LNCaP clone FGC (cell line): ENCODE measurements at places on chromosomes 7 and 10.
A peak's percentile ranks its signal among the peaks of the same experiment; 100 is the strongest.

DNA sequence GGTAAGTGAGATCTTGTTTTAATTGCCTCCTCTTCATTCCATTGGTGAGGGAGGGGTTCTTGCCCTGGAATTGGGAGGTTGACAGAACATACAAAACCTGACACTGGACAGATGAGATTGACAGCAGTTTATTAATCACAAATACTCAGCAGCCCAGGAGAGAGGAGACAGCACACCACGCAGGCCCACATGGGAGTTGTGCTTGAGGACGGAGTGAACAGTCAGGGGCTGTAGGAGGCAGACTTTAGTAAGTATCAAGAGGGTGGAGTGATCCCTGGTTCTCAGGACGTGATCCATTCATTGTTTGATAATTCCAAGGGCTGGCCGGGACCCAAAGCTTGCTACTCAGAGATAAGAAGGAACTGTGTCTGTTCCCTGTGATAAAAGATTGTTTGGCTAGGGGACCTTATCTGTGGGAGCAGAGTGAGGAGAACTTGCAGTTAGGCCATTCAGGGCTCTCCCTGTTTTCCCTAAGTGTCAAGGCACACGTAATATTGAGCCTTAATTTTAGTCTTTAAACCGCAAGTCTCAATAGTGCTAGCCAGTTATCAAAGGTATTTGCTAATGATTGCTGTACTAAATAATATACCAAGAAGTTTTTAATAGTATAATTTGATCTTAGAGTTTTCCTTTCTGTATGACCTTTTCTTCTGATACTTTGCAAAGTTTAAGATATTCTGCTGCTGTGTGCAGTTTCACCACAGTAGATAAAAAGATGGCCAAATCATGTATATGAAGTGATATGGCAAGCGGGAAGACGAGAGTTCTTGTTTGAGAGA, 14.5 kb downstream of the CAPZA2 start:
- peak; percentile 22 for DNase-seq

- no peak for DNase-seq
These were observed 215.8 kb downstream of the CHCHD3 start for GRCh38 chr7:132866144-132866531.

DNA sequence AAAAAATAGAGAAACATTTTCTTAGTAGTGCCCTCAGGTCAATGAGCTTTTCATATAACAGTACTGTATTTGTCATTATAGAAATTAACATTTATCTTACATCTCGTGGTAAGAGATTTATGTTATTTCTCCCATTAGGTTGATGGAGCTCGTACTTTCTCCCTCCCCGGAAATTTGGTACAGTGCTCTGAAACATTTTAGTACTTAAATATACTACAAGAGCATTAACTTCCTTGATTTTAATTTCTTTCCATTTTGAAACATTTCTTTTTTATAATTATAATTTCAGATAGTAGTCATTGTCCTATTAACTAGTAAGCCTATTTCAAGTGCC, 205.4 kb downstream of the MBL2 start:
- DNase-seq = no peak

DNA sequence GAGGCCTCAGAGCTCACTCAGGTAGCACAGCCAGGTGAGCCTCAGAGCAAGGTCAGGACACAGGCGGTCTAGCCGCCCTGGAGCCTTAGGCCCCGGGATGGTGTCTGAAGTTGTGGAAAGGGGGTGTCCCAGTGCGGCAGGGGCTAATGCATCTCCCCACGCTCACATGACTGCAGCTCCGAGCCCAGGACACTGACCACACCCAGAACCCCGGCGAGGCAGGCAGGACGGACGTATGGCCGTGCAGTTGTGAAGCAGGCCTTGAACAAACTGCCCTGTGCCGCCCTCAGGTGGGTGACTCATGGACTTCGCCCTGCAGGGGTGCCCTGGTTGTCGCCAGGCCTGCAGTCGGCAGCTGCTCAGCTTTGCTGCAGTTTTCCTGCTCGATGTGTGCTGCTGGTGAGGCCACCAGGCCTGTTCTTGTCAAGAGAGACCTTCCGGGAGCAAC, 5.0 kb upstream of the PRKAR1B start:
- no peak for DNase-seq

DNA sequence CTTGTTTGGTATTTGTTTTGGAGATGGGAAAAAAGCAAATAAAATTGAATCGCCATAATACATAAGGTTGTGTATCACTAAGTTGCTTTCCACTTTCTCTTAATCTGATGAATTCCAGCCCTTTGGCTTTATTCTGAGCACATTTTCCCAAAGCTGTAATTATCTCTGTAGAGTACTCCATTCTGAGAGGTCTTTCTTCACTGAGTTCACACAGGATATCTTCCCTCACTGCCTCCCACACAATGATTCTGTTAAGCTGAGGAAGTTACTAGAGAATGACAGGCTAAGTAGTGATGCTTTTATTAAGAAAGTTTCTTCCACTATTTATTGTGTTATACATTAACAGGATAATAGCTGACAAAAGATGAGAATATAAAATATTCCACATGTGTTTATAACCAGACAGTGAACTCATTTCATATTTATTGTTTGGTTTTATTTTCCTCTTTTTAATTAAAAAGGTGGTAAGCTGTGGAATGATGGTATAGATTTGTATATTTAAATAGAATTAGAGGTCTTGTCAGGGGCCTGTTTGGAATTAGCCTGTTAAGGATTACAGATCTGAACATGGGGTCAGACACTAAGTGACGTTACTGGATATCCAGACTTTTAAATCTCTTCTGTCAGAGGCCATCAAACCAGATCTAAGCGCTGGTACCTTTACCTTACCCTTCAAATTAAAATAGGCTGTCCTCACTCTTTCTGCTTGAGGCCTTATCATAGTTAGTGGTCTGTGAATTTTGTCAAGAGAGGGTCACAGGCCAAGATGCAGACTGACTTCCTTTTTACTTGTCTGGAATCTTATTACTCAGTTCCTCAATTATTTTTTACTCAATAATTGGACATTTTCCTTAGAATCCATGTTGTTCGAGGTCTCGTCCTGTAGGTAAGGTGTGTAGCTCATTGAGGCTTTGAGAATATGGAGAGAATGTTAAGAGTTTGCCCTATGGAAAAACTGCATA, 8.4 kb downstream of the PLXDC2 start:
- DNase-seq = no peak

GRCh38 chr7:141974831-141975230, 1.3 kb upstream of the TAS2R38 start:
- DNase-seq = no peak

- DNase-seq = no peak
These were observed 2.5 kb downstream of the TCF7L2 start for GRCh38 chr10:112952282-112953173.

DNA sequence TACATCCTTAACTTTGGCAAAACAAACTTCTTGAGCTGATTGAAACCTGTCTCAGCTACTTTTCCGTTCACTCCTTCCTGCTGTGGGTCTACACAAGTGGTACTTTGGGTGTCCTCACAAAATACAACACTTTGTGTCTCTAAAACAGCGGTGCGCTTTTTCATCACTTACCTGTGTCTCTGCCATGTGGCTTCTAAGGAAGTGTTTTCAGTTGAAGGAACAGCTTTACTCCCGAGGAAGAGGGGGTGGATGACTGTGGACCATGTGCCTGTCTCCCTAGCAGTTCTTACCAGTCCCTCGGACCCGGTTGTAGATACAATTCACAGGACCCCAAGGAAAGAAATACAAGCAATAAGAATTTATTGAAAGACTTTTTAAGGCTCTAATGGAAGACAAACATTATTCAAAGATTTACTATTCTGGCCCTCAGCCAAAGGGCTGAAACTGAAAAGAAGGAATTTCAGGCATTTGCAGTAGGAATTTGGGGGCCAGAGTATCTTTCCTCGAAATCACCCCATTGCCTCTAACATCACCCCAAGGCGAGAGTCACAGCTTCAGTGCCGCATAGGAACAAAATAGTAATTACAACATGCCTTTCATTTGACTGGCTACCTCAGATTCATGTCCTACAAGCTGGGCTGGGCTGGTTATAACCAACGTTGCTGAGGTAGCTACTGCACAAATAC, 246.3 kb downstream of the ACTR3B start:
- DNase-seq = no peak

DNA sequence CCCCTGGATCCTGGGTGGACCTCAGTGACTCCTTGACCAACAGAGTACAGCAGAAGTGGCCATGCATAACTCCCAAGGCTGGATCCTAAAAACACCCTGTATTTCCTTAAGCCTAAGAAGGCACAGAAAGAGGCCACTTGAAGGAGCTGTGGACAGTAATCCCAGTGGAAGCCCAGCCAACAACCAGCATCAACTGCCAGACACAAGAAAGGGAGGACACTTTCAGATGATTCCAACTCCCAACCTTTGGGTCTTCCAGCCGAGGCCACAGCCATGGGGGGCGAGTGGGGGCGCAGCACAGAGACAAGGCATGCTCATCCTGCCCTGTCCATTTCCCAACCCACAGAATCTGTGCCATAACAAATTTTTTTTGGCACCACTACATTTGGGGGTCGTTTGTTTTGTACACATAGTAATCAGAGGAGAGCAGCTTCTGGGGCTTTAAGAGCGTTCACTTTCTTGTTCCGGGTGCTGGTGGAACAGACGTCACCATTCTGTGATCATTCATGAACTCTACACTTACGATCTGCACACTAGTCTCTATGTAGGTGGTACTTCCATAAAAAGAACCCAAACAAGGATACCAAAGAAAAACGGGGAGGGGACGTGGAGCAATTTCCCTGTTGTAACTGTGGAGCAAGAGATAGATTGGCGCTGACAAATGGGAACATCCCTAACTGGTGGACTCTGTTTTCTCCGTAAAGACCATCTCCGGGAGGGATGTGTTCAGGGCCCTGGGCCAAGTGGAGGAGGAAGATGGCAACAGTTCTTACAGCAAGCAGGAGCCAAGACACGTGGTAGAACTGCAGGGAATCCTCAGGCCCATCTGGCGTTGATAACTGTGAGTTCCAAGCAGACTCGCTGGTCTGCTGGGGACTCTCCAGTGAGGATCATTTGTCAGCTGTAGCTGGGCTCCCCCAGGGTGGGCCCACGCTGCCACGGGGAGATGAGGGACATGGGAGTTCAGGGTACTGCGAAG, 6.0 kb upstream of the SLC29A3 start:
- DNase-seq = peak; percentile 11

- DNase-seq = no peak
These were observed 54.6 kb downstream of the TMEM178B start for GRCh38 chr7:141128506-141128905.

DNA sequence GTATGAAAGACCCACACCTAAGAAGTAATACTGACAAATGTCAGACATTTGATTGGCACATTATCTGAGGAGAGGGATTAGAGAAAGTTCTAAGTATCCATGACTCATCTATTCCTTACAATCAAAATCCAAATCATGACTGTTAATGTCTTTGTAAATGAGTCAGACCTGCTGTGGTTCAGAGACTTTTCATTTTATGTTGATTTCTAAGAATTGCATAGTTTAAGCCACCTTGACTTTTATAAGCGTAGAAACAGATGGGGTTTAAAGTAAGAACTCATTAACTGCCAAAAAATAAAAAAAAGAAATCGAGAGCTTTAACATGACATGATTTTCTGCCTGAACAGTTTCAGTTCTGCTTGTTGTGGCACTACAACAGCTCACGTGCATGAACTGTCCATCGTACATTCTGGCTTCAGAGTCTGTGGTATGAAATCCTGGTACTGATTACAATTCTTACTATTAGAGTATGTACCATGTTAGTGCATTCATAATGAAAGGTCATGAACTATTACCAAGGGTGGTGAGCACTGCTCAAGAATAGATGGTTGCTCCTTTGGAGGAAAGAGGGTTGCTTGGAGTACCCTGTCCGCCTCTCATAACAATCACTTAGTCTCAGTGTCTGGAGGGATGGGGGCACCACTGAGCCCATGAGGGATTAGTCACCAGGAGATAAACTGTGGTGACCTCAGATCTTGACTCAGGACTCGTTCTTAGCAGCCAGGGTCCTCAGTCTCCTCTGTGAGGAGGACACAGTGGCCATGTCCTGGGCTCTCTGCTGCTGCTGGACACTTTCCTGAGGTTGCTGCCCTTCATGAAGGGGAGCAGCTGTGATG, 42.2 kb downstream of the ACSM6 start:
- DNase-seq = no peak

GRCh38 chr10:117322260-117322659, 53.0 kb downstream of the PDZD8 start:
- DNase-seq = no peak

- DNase-seq = no peak
These were observed 55.8 kb upstream of the LANCL2 start for GRCh38 chr7:55309040-55309991.

DNA sequence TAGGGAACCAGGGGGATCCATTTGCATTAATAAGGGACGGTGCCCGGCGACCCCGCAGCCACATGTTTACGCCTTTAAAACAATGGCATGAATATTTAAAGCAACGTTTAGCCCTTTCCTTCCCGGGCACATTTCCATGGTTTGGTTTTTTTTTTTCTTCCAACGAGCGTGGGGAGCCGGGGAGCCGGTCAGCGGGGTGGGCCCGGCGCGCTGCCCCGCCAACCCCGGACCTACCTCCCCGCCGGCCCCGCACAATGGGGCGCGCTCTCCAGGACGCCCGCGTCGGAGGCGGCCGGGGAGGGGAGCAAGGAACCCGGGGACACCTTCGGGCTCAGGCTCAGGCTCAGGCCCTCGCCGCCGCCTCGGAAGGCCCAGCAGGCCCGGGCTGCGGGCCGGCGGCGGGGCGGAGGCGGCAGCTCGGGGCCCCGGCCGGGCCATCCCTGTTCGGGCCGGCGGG, 1.0 kb downstream of the SEPHS1 start:
- DNase-seq = no peak

DNA sequence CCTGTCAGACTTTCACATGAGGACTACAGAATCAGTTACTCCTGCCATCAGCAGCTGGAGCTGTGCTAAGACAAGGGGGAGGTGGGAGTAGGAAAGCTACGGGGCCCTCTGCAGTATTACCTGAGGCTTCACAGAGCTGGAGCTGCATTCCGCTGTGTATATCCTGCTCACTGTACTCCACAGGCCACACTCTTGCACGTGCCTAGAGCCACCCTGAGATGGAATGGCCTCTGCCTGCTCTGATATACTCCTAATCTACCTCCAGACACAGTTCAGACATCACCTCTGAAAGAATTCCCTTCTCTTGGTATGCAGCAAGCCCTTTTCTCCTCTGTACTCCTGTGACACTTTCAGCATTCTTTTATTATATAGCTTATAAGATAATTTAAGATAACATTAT, 34.8 kb downstream of the TRDMT1 start:
- no peak for DNase-seq

GRCh38 chr10:129233351-129234148, 233.5 kb upstream of the MGMT start:
- DNase-seq = no peak

- DNase-seq = no peak
These were observed 102.7 kb downstream of the FAM53B start for GRCh38 chr10:124641282-124642087.

- DNase-seq = no peak
These were observed 7.7 kb upstream of the SRGN start for GRCh38 chr10:69080226-69080625.

- DNase-seq = no peak
These were observed 964.9 kb downstream of the REEP3 start for GRCh38 chr10:64486149-64486548.

- no peak for DNase-seq
These were observed 236.0 kb downstream of the INHBA start for GRCh38 chr7:41466760-41467384.

GRCh38 chr10:71740069-71740653, 20.6 kb upstream of the C10orf105 start:
- no peak for DNase-seq
